Left kidney (tissue), 8 donors: ENCODE measurements at places on chromosomes 5 and 9.

- no peak for DNase-seq
Observed at GRCh38 chr9:131094622-131095021, 1.7 kb upstream of the AIF1L start.

GRCh38 chr5:108857905-108858304 is 110.2 kb downstream of the FER start:
- no peak for DNase-seq

- no peak for DNase-seq
Observed at GRCh38 chr9:107620801-107621200, 131.2 kb upstream of the KLF4 start.

GRCh38 chr9:125883565-125884217 is 136.5 kb downstream of the PBX3 start:
- DNase-seq, result no peak

DNA sequence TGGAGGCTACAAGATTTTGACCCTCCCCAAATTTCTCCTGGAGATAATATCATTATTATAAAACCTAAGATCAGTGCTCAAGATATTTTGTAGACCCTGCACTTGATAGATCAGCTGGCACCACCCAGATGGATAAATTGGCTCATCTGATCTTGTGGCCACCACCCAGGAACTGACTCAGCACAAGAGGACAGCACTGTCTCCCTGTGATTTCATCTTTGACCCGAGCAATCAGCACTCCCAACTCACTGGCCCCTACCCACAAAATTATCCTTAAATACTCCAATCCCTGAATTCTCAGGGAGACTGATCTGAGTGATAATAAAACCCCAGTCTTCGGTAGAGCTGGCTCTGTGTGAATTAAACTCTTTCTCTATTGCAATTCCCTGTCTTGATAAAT is 34.5 kb upstream of the TENT2 start:
- DNase-seq, result no peak
